ENCODE measurements at places on chromosomes 7 and 10.

- no peak for DNase-seq
Observed at GRCh38 chr7:8149222-8149621, 112.7 kb downstream of the ICA1 start.

GRCh38 chr7:148847815-148848734 lies 36.0 kb downstream of the EZH2 start:
- no peak for DNase-seq

DNA sequence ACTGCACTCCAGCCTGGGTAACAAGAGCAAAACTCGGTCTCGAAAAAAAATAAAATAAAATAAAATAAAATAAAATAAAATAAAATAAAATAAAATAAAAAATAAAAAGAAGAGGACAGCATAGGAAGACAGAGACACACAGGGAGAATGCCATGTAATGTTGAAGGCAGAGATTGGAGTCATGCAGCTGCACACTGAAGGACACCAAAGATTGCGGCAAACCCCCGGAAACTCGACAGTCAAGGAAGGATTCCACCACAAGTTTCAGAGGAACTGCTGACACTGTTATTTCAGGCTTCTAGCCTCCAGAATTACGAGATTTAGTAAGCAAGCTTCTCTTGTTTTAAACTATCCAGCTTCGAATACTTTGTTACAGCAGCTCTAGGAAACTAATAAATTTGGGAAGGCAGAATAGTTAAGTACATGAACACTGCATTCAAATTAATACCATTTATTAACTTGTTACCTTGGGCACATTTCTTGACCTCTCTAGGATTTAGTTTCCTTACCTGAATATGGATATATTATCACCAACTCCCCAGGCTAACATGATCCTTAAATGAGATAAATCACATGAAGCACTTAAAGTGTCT lies 9.5 kb downstream of the CPED1 start:
- no peak for DNase-seq

DNA sequence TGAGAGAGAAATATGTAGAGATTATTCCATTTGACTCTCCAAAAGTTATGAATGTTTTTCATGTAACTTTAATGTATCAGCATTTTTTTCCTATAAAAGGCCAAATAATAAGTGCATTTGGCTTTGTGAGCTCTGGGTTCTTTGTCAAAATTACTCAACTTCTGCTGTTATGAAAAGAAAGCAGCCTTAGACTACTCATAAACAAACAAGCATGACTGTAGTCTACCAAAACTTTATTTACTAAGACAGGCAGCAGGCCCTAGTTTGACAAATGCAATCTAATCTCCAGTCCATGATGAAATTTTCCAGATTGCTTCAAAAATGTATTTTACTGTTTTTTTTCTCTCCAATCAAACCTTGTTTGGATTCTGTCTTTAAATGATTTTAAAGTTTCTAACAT lies 46.3 kb downstream of the MRPL32 start:
- no peak for DNase-seq

DNA sequence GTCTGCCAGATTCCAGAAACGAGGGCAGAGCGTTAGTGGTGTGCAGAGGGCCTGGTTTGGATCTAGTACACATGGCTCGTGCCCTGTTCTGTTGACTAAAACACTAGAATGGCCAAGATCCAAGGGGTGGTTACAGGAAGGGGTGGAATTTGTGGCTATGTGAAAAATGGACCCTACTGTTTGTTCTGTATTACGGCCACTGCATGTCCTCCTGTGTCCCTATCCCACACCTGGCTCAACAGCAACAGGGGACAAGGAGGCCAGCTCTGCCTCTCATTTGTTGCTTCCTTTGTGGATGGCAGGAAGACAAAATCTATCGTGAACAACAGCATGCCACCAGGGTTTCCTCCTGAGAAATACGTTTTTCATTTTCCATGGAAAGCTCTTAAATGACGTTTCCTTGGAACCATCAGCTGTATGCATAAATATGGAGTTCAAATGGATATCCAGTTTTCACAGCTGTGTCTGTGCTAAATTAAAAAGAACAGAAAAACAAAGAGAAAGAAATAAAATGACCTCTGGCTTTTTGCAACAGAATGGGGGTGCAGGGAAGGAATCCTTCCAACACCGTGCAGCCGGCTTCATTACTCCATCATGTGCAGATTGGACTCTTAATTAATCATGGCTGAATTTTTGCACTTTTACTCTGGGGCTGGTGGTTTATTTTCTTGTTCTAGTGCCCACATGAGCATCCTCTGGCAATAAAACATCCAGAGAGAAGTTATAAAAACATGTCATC lies 318.9 kb downstream of the CXCL12 start:
- DNase-seq: no peak

DNA sequence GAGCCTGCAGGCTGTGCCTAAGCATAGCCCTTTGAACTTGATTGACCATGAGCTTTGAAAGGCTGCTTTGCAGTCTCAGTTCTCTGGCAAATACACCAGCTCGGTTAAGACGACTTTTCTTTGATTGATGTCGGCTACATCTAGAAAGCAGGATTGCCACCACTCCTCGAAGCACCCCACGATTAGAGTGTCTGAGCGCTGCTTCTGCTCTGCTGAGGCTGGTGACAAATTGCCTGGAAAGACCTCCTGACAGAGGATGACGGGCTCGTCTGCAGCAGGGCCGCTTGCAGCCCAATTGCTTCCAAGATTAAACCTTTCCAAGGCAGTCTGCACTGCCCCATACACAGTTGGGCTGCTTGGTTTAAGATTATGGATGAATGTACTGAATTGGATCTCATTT lies 182.0 kb downstream of the CUX1 start:
- DNase-seq: no peak

- no peak for DNase-seq
Observed at GRCh38 chr7:137886746-137887145, 40.0 kb upstream of the DGKI start.

DNA sequence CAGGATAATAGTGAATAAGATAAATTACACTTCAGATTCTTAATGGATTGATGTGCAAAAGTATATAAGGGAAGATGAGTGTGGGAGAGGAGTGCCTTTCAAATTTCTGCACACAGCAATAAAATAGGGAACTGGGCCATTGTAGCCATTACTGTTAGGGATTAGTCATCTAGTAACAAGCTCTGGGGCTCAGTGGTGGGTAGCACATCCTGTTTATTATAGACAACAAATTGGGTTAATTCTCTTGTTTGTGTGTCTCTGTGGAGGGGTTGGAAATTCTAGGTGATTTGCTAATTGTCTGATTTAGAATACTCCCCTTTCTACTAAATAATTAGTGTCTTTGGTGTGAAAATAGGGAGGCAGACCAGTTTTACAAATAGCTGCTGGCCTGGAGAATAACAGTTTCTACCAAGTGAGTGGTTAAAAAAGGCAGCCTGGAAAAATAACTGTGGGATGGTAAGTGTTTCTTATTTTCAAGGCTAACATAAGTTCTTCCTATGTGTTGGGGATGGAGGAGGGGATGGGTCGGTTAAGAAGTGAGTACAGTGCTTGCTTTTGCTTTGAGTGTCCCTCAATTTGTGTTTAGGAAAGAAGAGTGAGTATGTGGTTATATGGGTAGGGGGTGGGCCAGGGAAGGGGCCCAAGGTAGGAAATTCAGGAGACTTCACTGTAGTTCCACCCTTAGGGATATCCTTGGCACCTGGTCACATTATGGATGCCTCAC lies 43.3 kb upstream of the TMEM248 start:
- DNase-seq: no peak
